ENCODE measurements at places on chromosomes 11 and 22. TPM values are rescaled to one million over a fixed set of nuclear protein-coding genes. Genes with fewer than 3 reads are reported as not detected.

GRCh38 chr11:78319453-78319955 lies 98.1 kb downstream of the GAB2 start:
- H3K4me3 ChIP-seq, result no peak overlapping the region
- H3K36me3 ChIP-seq, result no peaks in the 10 kb centered on the region
- H3K27ac ChIP-seq, result no peak overlapping the region
- DNase-seq, result no peak
- no peaks in the 10 kb centered on the region for H3K4me1 ChIP-seq
- H3K27me3 ChIP-seq, result peaks cover 8% of the 10 kb centered on the region

DNA sequence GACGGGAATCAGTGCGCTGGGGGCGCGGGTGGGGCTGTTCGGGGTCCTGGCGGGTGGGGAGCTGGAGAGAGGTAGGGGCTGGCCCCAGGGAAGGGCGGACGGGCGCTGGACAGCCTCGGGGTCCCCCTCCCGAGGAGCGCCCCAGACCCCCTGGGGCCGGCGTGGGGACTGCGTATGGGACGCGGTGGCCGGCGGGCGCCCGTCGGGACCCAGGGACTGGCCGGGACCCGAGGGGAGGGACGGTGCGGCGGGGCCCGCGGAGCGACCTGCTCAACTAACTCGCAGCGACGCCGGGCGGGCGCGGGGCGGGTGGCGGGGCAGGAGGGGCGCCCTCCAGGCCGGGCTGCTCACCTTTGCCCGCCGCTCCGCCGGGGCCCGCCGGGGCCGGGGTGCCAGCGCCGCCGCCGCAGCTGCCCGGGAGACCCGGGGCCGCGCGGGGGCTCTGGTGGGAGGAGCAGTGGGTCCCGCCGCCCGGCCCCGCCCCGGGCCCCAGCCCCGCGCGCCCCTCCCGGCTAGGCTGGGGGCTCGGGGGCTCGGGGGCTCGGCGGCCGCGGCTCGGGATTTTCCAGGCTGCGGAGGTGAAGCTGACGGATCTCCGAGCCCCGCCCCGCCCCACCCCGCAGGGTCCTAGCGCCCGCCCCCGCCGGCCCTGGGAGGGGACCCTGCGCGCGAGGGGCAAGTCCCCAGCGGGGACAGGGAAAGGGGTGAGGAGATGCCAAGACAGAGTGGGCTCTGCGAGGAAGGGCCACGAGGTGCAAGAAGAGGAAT lies 12.3 kb downstream of the STARD10 start:
- H3K4me3 ChIP-seq, result peak overlapping the region; percentile 81
- peak; percentile 63 for DNase-seq
- peak overlapping the region; percentile 76 for H3K27ac ChIP-seq
- H3K27me3 ChIP-seq, result peaks cover 4% of the 10 kb centered on the region

DNA sequence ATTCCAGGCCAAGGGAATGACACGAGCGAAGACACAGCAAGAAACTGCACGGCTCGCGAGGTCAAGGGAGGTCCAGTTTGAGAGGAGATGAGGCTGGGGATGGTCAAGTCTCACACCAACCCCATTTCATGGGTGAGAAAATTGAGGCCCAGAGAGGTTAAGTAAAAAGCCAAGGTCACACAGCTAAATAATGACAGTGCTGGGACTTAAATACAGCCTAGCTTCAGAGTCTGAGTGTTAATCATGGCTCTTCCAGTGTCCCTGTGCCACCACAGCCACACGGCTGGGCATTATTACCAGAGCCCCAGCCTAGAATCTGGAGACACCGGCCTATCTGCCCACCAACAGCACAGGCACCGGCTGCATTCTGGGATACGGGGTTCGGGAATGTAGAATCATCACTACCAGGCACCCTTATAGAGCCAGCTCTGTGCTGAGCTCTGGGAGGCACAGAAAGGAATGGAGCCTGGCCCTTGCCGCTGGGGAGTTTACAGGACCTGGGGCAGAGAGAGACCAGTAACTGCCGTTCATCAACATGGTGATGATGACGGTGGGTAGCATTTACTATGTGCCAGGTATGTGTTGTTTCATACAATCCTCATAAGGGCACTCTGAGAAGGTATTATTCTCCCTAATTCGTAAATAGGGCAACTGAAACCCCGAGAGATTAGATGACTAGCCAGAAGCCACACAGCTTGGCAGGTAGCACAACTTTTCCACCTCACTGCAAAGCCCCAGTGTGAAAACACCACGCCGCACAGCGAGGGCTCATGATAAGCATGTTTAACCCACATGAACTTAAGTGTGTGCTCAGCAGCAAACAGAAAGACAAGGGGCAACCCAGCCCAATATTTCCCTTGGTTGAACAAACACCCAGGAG lies 51.8 kb downstream of the CD6 start:
- H3K27me3 ChIP-seq, result peaks cover 5% of the 10 kb centered on the region
- H3K36me3 ChIP-seq, result peaks cover 5% of the 10 kb centered on the region
- DNase-seq, result no peak
- no peak overlapping the region for H3K4me3 ChIP-seq
- H3K4me1 ChIP-seq, result peaks cover 49% of the 10 kb centered on the region
- no peak overlapping the region for H3K27ac ChIP-seq

Gene CXCR5
- polyA plus RNA-seq, result 0.30 TPM

Measured in immature natural killer cell (primary cell).